SJSA1 (cell line): ENCODE measurements at places on chromosomes 6 and 20. TPM values are rescaled to one million over a fixed set of nuclear protein-coding genes. Genes with fewer than 3 reads are reported as not detected.

GRCh38 chr6:161498881-161499280, 225.0 kb upstream of the AGPAT4 start:
- no peak overlapping the region for H3K4me3 ChIP-seq
- no peak overlapping the region for H3K27ac ChIP-seq
- H3K4me1 ChIP-seq, result peaks cover 6% of the 10 kb centered on the region
- no peak for DNase-seq

DNA sequence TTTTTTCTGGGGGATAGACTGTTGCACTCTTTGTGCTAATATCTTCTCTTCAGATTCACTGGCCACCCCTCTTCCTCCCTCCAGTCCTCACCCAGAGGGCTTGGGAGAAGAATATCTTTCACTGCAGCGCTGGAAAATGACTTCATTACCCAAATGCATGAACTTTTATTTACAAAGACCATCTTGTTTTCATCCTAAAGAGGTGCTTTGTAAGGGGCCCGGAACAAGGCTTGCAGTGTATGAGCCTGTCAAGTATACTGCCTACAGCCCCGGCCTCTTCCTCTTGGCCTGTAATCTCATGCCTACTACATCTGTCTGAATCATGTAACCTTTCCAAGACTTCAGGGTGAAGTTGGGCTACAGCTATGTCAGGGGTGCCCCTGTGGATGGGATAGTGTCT, 554 bp upstream of the LAMA4 start:
- no peaks in the 10 kb centered on the region for H3K27me3 ChIP-seq
- no peak overlapping the region for H3K4me3 ChIP-seq
- H3K4me1 ChIP-seq, result peaks cover 18% of the 10 kb centered on the region
- no peak overlapping the region for H3K27ac ChIP-seq
- no peaks in the 10 kb centered on the region for H3K36me3 ChIP-seq
- no peak for DNase-seq

FILIP1 gene
- 2.4 and 4.1 TPM in 2 replicates for total RNA-seq

RSPH4A gene
- total RNA-seq, result 0.05 TPM in 1 of 2 replicates, not detected in the other

SIGLEC1 gene
- not detected in 2 replicates for total RNA-seq

PXMP4 gene
- total RNA-seq, result 6.7 and 9.3 TPM in 2 replicates
